ENCODE measurements at places on chromosomes 1 and 21.
A peak's percentile ranks its signal among the peaks of the same experiment; 100 is the strongest.

- H3K4me1 ChIP-seq = no peaks in the 10 kb centered on the region
- H3K27me3 ChIP-seq = no peaks in the 10 kb centered on the region
- no peak overlapping the region for H3K4me3 ChIP-seq
- no peak overlapping the region for H3K27ac ChIP-seq
- no peaks in the 10 kb centered on the region for H3K36me3 ChIP-seq
These were observed 9.4 kb upstream of the THEMIS2 start for GRCh38 chr1:27862671-27863537.

GRCh38 chr1:200968469-200969410 is 54.8 kb downstream of the KIF21B start:
- no peak overlapping the region for H3K4me3 ChIP-seq
- DNase-seq = no peak
- no peaks in the 10 kb centered on the region for H3K4me1 ChIP-seq
- no peak overlapping the region for H3K27ac ChIP-seq

- H3K27me3 ChIP-seq = no peaks in the 10 kb centered on the region
- no peaks in the 10 kb centered on the region for H3K4me1 ChIP-seq
- no peak overlapping the region for H3K27ac ChIP-seq
- no peak overlapping the region for H3K4me3 ChIP-seq
These were observed 23.5 kb downstream of the DNAJC6 start for GRCh38 chr1:65332821-65333220.

DNA sequence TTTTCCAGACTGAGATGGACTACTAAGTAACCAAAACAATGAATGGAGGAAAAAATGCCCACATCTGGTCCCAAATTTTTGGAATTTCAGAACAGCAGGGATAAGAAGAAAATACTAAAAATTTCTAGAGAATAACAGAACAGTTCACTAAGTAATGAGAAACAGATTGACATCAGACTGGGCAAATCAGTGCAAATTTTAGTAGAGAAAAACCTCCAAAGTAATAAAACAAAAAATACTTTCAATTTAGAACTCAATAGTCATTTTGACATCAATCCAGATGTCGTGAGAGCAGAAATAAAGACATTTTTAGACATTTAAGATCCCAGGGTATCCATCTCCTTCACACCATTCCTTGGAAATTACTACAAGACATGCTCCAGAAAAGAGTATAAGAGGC is 39.3 kb downstream of the CRP start:
- H3K27me3 ChIP-seq = no peaks in the 10 kb centered on the region
- no peaks in the 10 kb centered on the region for H3K36me3 ChIP-seq
- H3K4me3 ChIP-seq = no peak overlapping the region
- no peak for DNase-seq
- H3K27ac ChIP-seq = no peak overlapping the region

DNA sequence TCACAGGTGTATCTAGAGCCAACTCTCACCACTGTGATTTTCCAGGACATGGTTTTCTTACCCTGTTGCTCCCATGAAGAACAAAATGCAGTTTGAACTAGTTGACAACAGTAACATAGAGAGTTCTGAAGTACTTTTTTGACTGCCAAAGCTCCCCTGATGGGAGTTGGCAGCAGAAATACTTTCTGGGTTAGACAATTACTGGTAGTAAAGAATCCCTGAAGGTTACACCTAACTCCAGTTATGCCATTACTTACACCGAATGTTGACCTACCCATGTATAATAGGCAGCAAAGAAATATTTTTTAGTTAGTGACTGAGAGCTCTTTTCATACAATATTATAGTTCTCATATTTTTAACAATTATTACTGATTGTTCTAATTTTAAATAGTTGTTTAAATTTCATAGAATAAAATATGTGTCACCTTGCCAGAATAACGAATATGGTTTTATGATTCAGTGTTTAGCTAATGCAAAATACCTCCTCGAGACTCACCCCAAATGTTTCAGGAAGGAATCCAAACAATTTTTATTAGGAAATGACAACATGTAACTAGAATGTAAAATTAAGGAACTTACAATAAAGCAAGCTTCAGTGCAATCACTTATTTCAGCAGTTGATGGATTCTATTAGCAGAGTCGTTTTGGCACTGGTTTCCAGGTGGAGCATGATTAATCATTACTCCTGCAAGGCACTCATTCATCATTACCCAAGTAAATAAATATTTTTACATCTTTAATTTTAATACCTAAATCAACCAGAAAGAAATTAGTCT is 237.6 kb downstream of the MRPL39 start:
- no peaks in the 10 kb centered on the region for H3K36me3 ChIP-seq
- no peak overlapping the region for H3K27ac ChIP-seq
- no peak for DNase-seq
- no peaks in the 10 kb centered on the region for H3K27me3 ChIP-seq
- no peaks in the 10 kb centered on the region for H3K4me1 ChIP-seq
- no peak overlapping the region for H3K4me3 ChIP-seq

DNA sequence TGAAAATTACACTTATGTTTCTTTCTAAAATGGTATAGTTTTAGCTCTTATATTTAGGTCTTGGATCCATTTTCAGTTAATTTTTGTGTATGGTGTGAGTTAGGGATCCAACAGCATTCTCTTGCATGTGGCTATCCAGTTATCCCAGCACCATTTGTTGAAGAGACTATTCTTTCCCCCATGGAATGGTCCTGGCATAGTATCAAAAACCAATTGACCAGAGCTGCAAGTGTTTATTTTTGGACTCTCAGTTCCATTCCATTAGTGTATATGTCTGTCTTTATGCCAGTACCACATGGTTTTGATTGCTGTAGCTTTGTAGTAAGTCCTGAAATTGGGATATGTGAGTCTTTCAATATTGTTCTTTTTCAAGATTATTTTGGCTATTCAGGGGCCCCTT is 14.3 kb downstream of the TTLL10 start:
- no peaks in the 10 kb centered on the region for H3K27me3 ChIP-seq
- H3K4me3 ChIP-seq = no peak overlapping the region
- H3K27ac ChIP-seq = no peak overlapping the region
- no peaks in the 10 kb centered on the region for H3K36me3 ChIP-seq
- H3K4me1 ChIP-seq = no peaks in the 10 kb centered on the region

DNA sequence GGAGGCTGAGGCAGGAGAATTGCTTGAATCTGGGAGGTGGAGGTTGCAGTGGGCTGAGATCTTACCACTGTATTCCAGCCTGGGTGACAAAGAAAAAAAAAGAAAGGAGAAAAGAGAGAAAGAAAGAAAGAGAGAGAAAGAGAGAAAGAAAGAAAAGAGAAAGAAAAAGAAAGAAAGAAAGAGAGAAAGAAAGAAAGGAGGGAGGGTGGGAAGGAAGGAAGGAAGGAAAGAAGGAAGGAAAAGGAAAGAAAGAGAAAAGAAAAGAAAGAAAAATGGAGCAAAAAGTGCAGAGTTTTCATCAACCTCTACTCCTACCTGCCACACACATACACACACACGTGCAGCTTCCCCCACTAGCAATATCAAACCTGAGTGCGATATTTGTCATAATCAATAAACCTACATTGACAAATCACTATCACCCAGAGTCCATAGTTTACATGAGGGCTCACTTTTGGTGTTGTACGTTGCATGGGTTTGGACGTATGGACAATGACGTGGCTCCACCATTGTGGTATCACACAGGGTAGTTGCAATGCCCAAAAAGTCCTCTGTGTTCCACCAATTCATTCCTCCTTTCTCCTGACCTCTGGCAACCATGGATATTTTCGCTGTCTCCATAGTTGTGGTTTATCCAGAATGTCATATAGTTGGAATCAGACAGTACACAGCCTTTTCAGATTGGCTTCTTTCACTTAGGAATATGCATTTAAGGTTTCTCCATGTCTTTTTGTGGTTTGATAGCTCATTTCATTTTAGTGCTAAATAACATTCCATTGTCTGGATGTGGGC is 36.5 kb downstream of the EVA1C start:
- no peaks in the 10 kb centered on the region for H3K27me3 ChIP-seq
- H3K4me1 ChIP-seq = no peaks in the 10 kb centered on the region
- DNase-seq = no peak

DNA sequence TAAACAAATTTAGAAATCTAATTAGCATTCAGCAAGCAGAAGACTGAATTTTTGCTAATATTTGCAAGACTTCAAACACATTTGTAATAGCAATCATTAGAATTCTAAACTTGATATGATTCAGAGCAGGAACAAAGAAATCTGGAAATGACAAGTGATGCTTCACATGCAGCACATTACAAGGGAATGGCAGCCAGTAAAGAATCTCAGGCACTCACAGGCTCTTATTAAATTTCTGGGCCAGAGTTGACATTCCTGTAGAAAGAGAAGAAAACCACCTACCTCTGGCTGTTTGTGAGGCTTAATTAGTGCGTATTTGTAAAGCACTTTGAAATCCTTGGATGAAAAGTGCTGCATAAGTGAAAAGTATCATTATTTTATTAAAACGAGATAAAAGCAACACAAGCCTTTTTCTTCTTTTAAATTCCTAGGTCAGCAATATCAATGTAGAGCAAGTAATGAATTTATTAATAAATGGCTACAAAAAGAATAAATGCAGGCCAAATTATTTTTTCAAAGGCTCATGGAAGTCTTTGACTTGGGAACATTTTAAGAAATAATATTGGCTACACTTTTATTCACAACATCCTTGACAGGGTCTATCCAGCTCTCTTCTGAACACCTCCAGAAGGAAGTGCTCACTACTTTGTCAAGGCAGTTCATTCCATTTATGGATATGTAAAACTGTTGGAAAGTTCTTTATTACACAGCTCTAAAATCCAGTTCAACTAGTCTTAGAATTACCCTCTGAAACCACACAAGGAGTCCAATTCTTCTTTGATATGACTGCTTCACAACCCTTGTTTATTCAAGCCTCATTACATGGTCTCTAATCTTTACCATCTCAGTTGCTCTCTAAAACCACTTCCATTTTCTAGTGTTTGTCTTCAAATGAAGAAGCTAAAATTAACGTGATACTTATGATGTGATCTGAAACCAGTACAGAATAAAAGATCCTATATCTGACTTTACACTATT is 32.1 kb upstream of the SCYL3 start:
- no peaks in the 10 kb centered on the region for H3K27me3 ChIP-seq
- H3K4me3 ChIP-seq = no peak overlapping the region
- no peaks in the 10 kb centered on the region for H3K36me3 ChIP-seq
- no peaks in the 10 kb centered on the region for H3K4me1 ChIP-seq
- no peak for DNase-seq

GRCh38 chr1:204227996-204228785 is 14.4 kb upstream of the GOLT1A start:
- no peak for DNase-seq
- H3K4me3 ChIP-seq = no peak overlapping the region
- no peaks in the 10 kb centered on the region for H3K36me3 ChIP-seq
- no peak overlapping the region for H3K27ac ChIP-seq
- no peaks in the 10 kb centered on the region for H3K27me3 ChIP-seq

GRCh38 chr1:92483610-92484471 is 2.9 kb downstream of the GFI1 start:
- DNase-seq = no peak
- peak overlapping the region; percentile 52 for H3K4me3 ChIP-seq
- peaks cover 2% of the 10 kb centered on the region for H3K4me1 ChIP-seq
- H3K27ac ChIP-seq = no peak overlapping the region
